ENCODE measurements at places on chromosomes 1 and 21. TPM values are rescaled to one million over a fixed set of nuclear protein-coding genes. Genes with fewer than 3 reads are reported as not detected.

The LCE3E gene
- total RNA-seq = not detected

The TRAF3IP3 gene
- total RNA-seq = not detected

The TMIGD3 gene
- not detected for total RNA-seq

The KRTAP12-2 gene
- total RNA-seq = not detected

The PTPN14 gene
- 136 TPM for total RNA-seq
